ENCODE measurements at places on chromosomes 16 and 17. TPM values are rescaled to one million over a fixed set of nuclear protein-coding genes. Genes with fewer than 3 reads are reported as not detected.

- DNase-seq = no peak
- H3K4me1 ChIP-seq = no peaks in the 10 kb centered on the region
- H3K36me3 ChIP-seq = no peaks in the 10 kb centered on the region
- H3K27me3 ChIP-seq = no peaks in the 10 kb centered on the region
Measured at GRCh38 chr16:5225931-5226655, 128.5 kb upstream of the EEF2KMT start.

DNA sequence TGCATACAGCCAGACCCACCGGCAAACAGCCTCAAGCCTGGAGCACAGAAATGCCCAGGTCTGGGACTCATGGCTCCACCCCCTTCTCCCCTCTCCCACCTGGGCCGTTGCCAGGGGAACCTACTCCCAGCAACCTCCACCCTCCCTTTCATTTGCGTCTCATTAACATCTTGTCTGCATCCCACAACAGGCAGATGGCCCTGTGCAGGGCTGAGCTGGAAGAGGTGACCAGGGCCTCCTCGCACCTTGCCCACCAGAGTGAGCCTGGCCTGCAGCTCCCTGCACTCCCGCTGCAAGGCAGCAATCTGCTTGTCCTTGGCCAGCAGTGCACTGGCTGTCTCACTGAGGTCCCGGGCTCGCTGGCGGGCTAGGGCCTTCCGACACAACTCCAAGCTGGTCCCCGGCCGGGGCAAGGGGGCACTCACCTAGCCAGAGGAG lies 3.3 kb downstream of the TSPOAP1 start:
- no peak overlapping the region for H3K4me3 ChIP-seq
- no peak for DNase-seq
- H3K4me1 ChIP-seq = no peaks in the 10 kb centered on the region
- H3K36me3 ChIP-seq = no peaks in the 10 kb centered on the region
- no peaks in the 10 kb centered on the region for H3K27me3 ChIP-seq

The TMEM208 gene
- 30.2 TPM for total RNA-seq

The ABCC6 gene
- total RNA-seq = 4.8 TPM

DNA sequence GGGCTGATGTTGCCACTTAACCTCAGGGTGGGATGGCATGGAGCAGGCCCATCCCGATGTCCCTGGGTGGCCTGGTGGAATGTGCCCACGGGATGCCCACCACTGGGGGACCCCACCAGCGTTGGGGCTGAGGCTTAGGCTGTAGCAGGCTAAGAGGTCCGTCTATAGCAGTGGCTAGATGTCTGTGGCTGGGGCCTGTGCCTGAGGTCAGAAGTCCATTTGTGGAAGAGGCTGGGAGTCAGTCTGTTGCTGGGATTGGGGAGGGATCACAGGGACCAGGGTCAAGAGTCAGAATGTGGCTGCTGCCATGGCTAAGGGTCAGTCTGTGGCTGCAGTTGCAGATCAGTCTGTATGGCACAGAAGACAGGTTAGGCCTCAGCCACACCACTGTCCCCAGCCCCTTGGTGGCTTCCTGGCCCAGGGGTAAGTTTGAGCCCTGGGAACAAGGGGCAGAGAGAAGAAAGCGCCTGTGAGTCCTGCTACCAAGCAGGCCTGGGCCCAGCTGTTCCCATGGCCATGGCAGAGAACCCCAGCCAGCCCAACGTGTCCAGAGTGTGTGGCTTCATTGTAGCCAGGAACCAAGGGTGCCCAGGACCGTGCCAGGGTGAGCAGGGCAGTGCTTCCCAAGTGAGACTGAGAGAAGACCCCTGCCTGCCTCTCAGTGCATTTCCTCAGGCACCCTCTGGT lies 35.7 kb downstream of the RAI1 start:
- no peaks in the 10 kb centered on the region for H3K36me3 ChIP-seq
- H3K4me3 ChIP-seq = no peak overlapping the region
- DNase-seq = no peak
- no peak overlapping the region for H3K27ac ChIP-seq

- no peak for DNase-seq
- peaks cover 49% of the 10 kb centered on the region for H3K36me3 ChIP-seq
- no peak overlapping the region for H3K27ac ChIP-seq
- no peaks in the 10 kb centered on the region for H3K27me3 ChIP-seq
- no peaks in the 10 kb centered on the region for H3K4me1 ChIP-seq
Measured at GRCh38 chr16:11692171-11692570, 23.9 kb downstream of the SNN start.

- no peaks in the 10 kb centered on the region for H3K4me1 ChIP-seq
- no peak overlapping the region for H3K27ac ChIP-seq
- H3K36me3 ChIP-seq = no peaks in the 10 kb centered on the region
- H3K27me3 ChIP-seq = no peaks in the 10 kb centered on the region
Measured at GRCh38 chr16:66295213-66295612, 71.3 kb upstream of the CDH5 start.

- peak; percentile 77 for DNase-seq
- peak within 1 kb of the TSS; percentile 74 for H3K4me3 ChIP-seq
- H3K27me3 ChIP-seq = no peaks in the 10 kb centered on the region
- no peaks in the 10 kb centered on the region for H3K36me3 ChIP-seq
- peak within 1 kb of the TSS; percentile 41 for H3K27ac ChIP-seq
Measured at GRCh38 chr17:35731239-35731916, at the start of gene RASL10B. RASL10B (plus strand) TSS chr17:35731639; CDS start chr17:35735185, 3,546 bp downstream.

The SEZ6 gene
- 0.21 TPM for total RNA-seq

DNA sequence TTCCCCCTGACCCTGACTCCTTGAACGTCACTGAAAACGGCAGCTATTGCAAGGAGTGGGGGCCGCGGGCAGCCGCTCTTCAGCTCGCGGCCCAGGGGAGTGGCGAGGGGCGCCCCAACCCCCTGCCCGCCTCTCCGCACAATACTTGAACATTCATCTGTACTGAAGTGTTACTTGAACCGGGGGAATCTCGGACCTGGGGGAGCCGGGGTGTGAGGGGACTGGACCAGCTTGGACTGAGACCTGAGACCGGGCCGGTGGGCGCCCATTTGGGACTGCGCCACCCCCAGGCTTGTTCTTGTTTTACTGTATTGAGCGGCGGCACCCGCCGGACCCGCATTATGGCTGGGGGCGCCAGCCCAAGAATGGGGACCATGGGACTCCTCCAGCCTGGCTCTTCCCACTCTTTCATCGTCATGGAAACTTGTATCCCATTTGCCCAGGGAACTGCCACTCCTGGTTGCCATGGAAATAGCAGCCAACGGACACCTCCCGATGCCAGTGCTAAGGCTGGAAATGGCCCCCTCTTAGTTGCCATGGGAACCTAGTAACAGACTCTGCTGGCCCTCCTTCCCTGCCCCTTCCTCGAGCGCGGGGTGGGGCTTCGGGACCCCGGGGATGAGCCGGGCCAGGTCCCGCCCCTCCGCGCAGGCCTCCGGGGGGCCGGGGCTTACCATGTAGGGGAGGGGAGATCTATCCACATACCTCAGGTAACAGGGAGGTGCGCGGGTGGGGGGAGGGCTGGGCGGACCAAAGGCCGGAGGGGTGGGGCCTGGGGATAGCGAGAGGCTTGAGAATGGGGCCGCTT lies 805 bp upstream of the ORAI3 start:
- H3K27me3 ChIP-seq = no peaks in the 10 kb centered on the region
- H3K4me1 ChIP-seq = peaks cover 4% of the 10 kb centered on the region
- peak overlapping the region; percentile 95 for H3K27ac ChIP-seq
- peak overlapping the region; percentile 95 for H3K4me3 ChIP-seq
- DNase-seq = peak; percentile 100

The MCRIP1 gene
- 161 TPM for total RNA-seq

The KRTAP4-3 gene
- total RNA-seq = not detected

The PIRT gene
- total RNA-seq = not detected

GRCh38 chr17:50283246-50283645 lies 9.0 kb downstream of the TMEM92 start:
- H3K4me3 ChIP-seq = no peak overlapping the region
- no peaks in the 10 kb centered on the region for H3K27me3 ChIP-seq
- H3K27ac ChIP-seq = no peak overlapping the region

The CIBAR2 gene
- total RNA-seq = not detected

The LSM12 gene
- total RNA-seq = 31.0 TPM

DNA sequence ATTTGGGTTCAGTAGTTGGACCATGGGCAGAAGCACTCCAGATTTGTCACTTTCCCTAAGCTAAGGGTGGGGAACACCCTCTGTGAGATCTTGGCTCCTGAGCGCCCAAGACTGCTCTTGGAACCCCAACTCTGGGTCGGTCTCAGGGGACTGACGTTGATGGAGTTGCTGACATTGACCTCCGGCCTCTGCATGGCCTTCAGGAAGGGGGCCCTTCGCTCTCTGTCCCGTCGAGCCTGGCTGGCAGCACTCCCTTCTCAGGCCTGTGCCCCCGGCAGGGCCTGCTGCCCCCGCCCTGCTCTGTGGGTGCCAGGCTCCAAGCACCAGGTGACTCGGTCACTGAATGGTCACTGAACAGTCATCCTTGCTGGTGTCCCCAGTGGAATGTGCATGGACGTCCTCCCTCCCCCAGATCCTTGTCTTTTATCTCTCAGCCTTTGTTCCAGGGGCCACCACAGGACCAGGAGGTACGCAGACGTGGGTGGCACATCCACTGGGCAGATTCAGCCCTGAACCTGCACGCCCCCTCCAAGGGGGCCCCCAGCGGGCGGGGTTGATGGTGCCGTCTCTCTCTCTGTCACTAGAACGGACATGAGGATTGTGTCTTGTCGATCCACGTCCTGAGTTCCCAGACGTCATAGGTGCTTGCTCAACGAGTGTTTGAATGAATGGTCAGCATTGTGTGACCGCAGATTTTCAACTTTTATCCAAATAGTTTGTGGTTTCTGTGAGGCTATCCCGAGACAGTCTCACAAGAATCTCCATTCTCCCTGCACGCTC lies 314.5 kb downstream of the SEC14L1 start:
- DNase-seq = no peak
- H3K36me3 ChIP-seq = no peaks in the 10 kb centered on the region
- no peaks in the 10 kb centered on the region for H3K27me3 ChIP-seq

The NPIPA8 gene
- total RNA-seq = 0.39 TPM

DNA sequence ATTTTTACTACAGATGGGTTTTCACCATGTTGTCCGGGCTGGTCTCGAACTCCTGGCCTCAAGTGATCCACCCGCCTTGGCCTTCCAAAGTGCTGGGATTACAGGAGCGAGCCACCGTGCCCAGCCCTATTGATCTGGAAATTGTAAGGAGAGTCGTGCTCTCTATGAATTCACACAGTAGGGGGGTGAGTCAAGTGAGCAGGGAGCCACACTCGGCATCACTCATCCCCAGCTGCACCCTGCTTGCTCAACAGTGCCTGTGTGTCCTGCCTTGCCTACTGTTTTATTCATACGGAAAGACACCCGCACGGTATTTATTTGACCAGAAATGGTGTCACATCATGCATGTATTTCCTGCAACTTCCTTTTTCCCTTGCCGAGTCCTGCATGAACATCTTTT lies 157.2 kb upstream of the FOXF1 start:
- DNase-seq = no peak
- H3K4me1 ChIP-seq = no peaks in the 10 kb centered on the region
- H3K4me3 ChIP-seq = no peak overlapping the region
- no peak overlapping the region for H3K27ac ChIP-seq
- no peaks in the 10 kb centered on the region for H3K27me3 ChIP-seq
- H3K36me3 ChIP-seq = no peaks in the 10 kb centered on the region

GRCh38 chr17:3890082-3890877 lies 2.6 kb downstream of the CAMKK1 start:
- H3K36me3 ChIP-seq = no peaks in the 10 kb centered on the region
- peaks cover 8% of the 10 kb centered on the region for H3K27me3 ChIP-seq
- DNase-seq = no peak
- H3K4me3 ChIP-seq = no peak overlapping the region
- peaks cover 22% of the 10 kb centered on the region for H3K4me1 ChIP-seq

The PABPN1L gene
- total RNA-seq = not detected

The ZMYND15 gene
- total RNA-seq = not detected

All from cardiac muscle cell (in vitro differentiated cells and primary cell).